ENCODE measurements at places on chromosomes 2 and 18. TPM values are rescaled to one million over a fixed set of nuclear protein-coding genes. Genes with fewer than 3 reads are reported as not detected.

UBE2E3 gene
- 27.0 TPM for total RNA-seq

FBXO41 gene
- 11.4 TPM for total RNA-seq

EVX2 gene
- not detected for total RNA-seq

DIS3L2 gene
- total RNA-seq, result 56.0 TPM

SLC39A10 gene
- 101 TPM for total RNA-seq

ACMSD gene
- not detected for total RNA-seq

LDLRAD4 gene
- 51.9 TPM for total RNA-seq

DQX1 gene
- 0.35 TPM for total RNA-seq

TDRD15 gene
- 0.06 TPM for total RNA-seq

SRD5A2 gene
- total RNA-seq, result not detected

ZBTB7C gene
- total RNA-seq, result not detected

GRCh38 chr18:47870605-47871004 lies 59.9 kb downstream of the SMAD2 start:
- no peak for DNase-seq
- no peak overlapping the region for H3K4me3 ChIP-seq
- peaks cover 11% of the 10 kb centered on the region for H3K36me3 ChIP-seq
- H3K27me3 ChIP-seq, result no peaks in the 10 kb centered on the region
- H3K27ac ChIP-seq, result no peak overlapping the region

DNA sequence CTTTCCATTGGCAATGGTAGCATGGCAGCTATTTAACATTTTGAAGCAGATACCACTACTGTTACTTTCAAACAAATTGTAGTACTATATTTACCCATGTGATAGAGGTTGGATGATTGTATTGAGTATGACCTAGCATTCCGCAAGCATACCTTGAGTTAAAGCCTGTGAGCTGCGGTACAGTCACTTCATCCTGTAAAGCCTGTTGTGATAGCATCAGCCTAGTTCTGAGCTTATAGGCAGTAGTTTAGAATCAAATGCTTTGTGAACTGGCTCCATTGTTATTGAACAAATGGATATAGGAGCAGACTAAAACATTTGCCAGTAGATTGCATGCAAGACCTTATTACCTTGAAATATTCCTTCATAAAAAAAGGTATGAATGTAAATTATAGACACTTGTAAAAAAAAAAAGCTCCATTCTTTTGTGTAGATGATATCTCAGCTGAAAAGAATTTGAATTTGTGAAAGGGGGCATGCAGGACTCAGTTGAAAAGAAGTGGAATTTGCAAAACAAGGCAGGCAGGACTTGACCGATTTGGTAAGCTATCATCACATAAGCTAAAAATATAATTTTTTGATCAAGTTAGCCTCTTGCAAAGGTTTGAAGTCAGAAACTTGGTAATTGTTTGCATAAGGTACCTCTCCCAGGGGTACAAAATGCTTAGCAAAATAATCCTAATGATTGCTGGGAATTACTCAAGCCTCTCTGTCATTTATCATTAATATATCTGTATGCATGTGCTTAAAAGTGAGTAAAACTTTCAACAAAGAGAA lies 138.5 kb upstream of the ITGA4 start:
- peaks cover 17% of the 10 kb centered on the region for H3K4me1 ChIP-seq
- no peak for DNase-seq
- no peaks in the 10 kb centered on the region for H3K27me3 ChIP-seq
- no peak overlapping the region for H3K4me3 ChIP-seq

DNA sequence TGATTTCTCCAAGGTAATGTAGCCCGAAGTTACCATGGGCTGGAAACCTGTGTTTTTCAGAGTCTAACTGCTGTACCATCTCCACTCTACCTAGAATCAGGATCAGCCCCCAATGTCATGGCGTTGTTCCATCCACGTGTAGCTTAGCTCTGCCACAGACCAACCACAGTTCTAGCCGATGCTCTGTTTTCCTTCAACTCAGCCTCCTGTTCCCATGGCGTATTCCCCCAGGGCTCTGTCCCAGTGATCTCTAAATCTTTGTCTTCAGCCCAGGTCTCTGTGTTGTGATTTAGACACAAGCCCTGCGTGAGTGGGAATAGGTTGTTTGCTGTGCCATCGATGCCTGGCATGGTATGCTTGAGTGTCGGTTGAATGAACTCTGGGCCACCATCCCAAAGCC lies 53.4 kb downstream of the LPIN1 start:
- no peak for DNase-seq
- no peaks in the 10 kb centered on the region for H3K27me3 ChIP-seq
- H3K4me3 ChIP-seq, result no peak overlapping the region
- no peak overlapping the region for H3K27ac ChIP-seq
- peaks cover 71% of the 10 kb centered on the region for H3K36me3 ChIP-seq

- no peaks in the 10 kb centered on the region for H3K36me3 ChIP-seq
- DNase-seq, result no peak
- no peak overlapping the region for H3K4me3 ChIP-seq
- no peaks in the 10 kb centered on the region for H3K27me3 ChIP-seq
These were observed 713.4 kb downstream of the LRRTM4 start for GRCh38 chr2:76808732-76809131.

DNA sequence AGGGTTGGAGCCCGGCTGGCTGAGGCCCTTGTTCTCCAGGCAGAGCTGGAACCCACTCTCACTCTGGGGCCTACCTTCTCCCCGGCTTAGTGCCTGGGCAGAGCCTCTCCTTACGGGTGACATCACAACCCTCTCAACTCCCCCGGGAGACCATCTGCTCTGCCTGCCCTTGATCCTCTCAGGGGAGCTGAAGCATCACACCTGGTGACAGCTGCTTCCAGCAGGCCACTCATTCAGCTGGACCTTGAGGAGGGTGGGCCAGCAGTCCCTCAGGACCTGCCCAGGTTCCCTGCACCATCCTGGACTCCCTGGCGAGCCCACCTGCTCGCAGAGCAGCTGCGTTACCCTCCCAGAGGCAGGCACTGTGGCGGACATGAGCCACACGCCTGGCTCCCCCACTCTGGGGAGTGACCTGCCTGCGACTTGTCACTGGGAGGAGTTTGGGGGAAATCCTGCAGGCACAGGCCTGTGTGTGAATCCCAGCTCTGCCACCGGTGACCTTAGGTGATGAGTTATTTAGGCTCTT lies 13.1 kb downstream of the HS6ST1 start:
- no peak for DNase-seq
- no peak overlapping the region for H3K4me3 ChIP-seq
- H3K4me1 ChIP-seq, result no peaks in the 10 kb centered on the region
- H3K27ac ChIP-seq, result no peak overlapping the region

- no peak overlapping the region for H3K4me3 ChIP-seq
- no peaks in the 10 kb centered on the region for H3K27me3 ChIP-seq
- H3K27ac ChIP-seq, result no peak overlapping the region
- H3K36me3 ChIP-seq, result no peaks in the 10 kb centered on the region
- no peak for DNase-seq
These were observed 76.7 kb upstream of the ZNF397 start for GRCh38 chr18:35164133-35164532.

GRCh38 chr18:1559563-1559962 lies 654.9 kb downstream of the ADCYAP1 start:
- no peaks in the 10 kb centered on the region for H3K36me3 ChIP-seq
- no peaks in the 10 kb centered on the region for H3K27me3 ChIP-seq
- DNase-seq, result no peak
- no peak overlapping the region for H3K4me3 ChIP-seq
- no peak overlapping the region for H3K27ac ChIP-seq

- H3K27ac ChIP-seq, result no peak overlapping the region
- peaks cover 15% of the 10 kb centered on the region for H3K4me1 ChIP-seq
- H3K27me3 ChIP-seq, result peaks cover 5% of the 10 kb centered on the region
These were observed 1.1 kb downstream of the SH3RF3 start for GRCh38 chr2:109129921-109130722.

DNA sequence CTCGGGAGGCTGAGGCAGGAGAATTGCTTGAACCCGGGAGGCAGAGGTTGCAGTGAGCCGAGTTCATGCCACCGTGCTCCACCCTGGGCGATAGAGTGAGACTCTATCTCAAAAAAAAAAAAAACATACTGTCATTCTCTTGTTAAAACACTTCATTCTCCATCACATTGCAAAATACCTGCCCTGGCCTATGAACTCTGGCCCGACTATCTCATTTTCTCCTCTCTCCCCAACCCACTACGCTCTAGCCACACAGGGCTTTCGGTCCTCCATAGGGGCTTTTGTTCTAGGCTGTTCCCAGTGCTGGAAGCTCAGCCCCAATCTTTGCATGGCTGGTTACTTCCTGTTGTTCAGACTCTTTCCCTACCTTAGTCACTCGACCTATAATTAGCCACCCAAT lies 10.3 kb downstream of the CEP76 start:
- H3K27ac ChIP-seq, result no peak overlapping the region
- H3K4me3 ChIP-seq, result no peak overlapping the region
- no peaks in the 10 kb centered on the region for H3K27me3 ChIP-seq
- no peak for DNase-seq
- H3K36me3 ChIP-seq, result no peaks in the 10 kb centered on the region

DNA sequence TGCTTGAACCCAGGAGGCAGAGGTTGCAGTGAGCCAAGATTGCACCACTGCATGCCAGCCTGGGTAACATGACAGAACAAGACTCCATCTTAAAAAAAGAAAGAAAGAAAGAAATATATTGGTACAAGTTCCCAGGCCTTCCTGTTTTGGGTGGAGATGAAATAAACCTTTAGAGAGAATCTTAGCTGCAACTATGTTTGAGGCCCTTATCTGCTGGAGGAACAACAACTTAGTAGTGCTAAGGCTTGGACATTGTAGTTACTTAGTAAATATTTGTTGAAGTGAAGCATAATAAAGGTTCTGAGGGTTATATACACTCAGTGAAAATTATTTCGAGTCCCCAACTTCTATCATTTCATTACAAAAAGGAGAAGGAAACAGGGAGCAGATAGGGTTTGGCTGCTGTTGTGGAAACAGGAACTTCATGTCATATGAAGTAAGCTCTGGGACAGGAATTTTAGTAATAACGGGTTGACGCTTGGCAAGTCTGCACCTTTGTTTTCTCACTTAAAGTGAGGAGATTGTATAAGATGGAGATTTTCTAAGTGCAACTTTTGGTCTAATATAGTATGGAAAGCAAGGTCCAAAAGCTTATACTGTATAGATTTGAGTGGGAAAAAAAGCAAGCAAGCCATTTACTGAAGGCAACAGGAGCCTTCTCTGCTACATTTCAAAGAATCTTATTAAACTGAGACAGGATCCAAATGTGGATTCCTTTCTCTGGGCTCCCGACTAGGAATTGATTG lies 40.0 kb upstream of the AGPS start:
- no peak overlapping the region for H3K27ac ChIP-seq
- DNase-seq, result no peak
- no peak overlapping the region for H3K4me3 ChIP-seq
- H3K36me3 ChIP-seq, result no peaks in the 10 kb centered on the region
- no peaks in the 10 kb centered on the region for H3K4me1 ChIP-seq

- peaks cover 63% of the 10 kb centered on the region for H3K36me3 ChIP-seq
- no peaks in the 10 kb centered on the region for H3K27me3 ChIP-seq
- peaks cover 29% of the 10 kb centered on the region for H3K4me1 ChIP-seq
- no peak overlapping the region for H3K4me3 ChIP-seq
- DNase-seq, result no peak
These were observed 150.1 kb upstream of the PGAP1 start for GRCh38 chr2:197076652-197077051.

DNA sequence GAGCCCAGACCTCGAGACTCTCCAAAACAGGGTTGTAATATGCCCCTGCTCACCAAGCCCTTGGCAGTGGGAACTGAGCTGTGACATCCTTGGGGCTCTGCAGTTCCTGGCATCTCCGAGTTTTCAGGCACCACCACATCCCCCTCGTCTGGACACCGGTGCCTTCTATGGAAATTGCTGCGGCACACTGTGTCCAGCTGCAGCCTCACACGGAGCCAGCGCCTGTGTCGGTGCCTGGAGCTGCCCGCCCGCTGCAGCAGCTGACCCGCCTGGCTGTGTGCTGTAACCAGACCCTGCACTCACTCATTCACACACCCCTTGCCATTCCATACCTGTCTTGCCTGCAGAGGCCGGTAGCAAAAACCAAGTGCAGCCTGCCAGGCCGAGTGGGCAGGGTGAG lies 11.8 kb downstream of the IWS1 start:
- H3K36me3 ChIP-seq, result peaks cover 25% of the 10 kb centered on the region
- DNase-seq, result no peak
- H3K27ac ChIP-seq, result no peak overlapping the region
- no peaks in the 10 kb centered on the region for H3K27me3 ChIP-seq
- peaks cover 76% of the 10 kb centered on the region for H3K4me1 ChIP-seq

- H3K36me3 ChIP-seq, result no peaks in the 10 kb centered on the region
- no peaks in the 10 kb centered on the region for H3K27me3 ChIP-seq
- no peak overlapping the region for H3K27ac ChIP-seq
- DNase-seq, result peak; percentile 14
- peaks cover 11% of the 10 kb centered on the region for H3K4me1 ChIP-seq
These were observed 29.9 kb upstream of the ALKAL2 start for GRCh38 chr2:317501-318424.

- DNase-seq, result no peak
- no peaks in the 10 kb centered on the region for H3K4me1 ChIP-seq
- H3K27ac ChIP-seq, result no peak overlapping the region
- H3K36me3 ChIP-seq, result no peaks in the 10 kb centered on the region
These were observed 259.9 kb upstream of the THSD7B start for GRCh38 chr2:136505462-136505861.

DNA sequence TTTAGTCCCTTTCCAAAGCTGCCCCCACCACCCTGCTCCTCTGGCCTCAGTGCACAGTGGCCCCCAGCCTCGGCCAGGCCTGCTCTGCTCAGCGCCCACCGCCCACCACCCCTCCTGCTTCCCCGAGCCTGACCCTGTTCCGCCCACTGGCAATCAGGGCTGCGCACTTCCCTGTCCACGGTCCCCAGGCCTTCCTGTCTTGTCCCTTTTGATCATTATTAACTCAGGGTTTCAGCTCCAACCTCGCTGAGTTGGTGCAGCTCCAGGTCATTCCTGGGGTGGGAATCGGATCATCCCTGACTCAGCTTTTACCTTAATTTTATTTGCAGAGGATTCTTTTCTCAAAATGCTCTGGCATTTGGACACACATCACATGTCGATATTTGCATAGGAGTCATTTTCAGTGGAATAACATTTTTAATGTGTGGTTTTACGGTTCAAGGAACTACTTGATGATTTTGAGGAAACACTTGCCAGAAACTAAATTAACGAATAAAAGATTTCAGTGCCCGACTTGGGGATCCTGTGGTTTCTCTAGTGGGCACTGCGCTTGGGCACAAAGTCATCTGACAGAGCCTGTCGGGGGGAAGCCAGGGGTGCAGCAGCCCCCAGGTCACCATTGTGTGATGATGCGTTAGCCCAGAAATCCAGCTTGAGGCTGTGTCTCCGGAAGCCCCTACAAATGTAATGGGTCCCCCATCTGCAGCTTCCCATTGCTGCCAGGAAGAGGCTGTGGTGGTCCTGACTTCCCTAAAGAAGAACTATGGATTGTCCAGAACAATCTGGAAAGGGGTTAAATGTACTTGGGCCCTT lies 1.0 kb upstream of the ESPNL start:
- H3K4me1 ChIP-seq, result no peaks in the 10 kb centered on the region
- DNase-seq, result no peak
- no peaks in the 10 kb centered on the region for H3K36me3 ChIP-seq
- no peaks in the 10 kb centered on the region for H3K27me3 ChIP-seq
- H3K4me3 ChIP-seq, result no peak overlapping the region
